ENCODE measurements at places on chromosomes 16 and 17.

GRCh38 chr16:1330260-1330914 is 3.1 kb upstream of the BAIAP3 start:
- DNase-seq: no peak

GRCh38 chr16:48507886-48508285 is 102.1 kb downstream of the N4BP1 start:
- no peak for DNase-seq

- no peak for DNase-seq
Measured at GRCh38 chr16:66030036-66030435, 336.5 kb upstream of the CDH5 start.

DNA sequence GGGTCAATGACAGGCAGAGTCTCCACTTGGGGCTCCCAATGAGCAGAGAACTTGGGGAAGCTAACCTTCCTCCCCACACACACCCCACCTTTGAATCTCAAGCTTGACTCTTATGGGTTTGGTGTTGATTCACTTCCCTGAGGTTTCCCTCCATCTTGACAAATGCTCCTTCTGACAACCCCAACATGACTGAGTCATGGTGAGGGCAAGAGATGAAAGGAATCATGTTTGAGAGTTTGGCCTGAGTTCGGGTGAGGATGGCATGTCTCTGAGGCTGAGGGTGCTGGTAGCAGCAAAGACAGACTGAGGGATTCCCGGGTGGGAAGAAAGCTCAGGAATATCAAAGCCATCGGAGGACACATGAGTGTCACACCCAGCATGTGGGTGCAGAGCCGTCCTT is 18.7 kb downstream of the KRT9 start:
- no peak for DNase-seq

DNA sequence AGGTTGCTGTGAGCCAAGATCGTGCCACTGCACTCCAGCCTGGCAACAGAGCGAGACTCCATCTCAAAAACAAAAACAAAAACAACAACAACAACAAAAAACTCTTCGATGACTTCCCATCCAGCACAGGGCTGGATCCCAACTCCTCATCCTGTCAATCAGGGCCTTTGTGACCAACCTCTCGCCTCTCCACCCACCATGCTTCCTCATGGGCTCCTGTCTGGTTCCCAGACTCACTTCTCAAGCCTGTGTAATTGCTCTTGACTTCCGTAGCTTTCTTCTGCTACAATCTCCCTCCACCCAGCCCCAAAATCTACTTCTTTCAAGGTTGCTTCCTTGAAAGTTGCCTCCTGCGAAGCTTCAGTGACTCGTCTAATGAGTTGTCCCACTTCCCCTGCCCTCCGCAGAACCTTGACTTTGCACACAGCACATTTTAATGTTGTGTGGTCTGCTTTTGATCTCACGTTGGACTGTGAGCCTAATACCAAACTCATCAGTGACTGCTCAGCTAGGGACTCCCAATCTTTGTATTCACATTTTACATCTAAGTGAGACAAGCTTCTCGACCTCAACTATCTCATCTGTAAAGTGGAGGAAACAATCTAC is 936 bp upstream of the RASL10B start:
- no peak for DNase-seq

DNA sequence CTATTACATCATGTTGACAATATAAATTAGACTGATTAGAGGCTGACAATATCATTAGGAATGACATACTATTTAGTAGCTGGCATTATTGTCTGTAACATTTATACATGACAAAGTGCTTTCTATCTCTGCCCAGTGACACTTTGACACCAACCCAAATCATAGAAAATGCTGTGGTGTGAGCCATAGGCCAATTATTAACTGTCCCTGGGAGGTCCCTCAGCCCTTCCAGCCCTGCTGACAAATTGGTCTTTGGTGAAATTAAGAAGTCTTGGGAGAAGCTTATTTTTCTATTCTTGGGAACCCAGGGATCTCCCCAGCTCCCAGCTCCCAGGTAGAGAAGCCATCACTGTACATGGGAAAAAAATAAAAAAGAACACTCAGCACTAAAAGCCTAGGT is 179.6 kb downstream of the AIPL1 start:
- no peak for DNase-seq

DNA sequence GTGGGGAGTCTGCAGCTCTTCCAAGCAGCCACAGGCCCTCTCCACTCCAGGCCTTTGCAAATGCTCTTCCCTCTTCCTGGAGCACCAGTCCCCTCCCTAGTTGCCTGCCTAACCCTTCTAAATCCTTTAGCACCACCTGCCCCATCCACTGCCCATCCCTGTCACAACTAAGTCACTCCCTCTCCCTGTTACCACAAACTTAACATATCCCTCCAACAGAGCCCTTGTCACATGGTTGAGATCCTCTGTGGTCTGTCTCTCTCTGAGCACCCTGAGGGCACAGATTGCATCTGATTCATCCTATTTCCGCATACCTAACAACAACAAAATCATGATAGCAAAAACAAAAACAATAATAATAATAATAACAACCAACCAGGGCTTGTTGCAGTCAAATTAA is 11.0 kb upstream of the BEAN1 start:
- no peak for DNase-seq

GRCh38 chr17:78223061-78223460 is 8.4 kb upstream of the TMEM235 start:
- DNase-seq: no peak

GRCh38 chr16:70437017-70437581 is 1.8 kb downstream of the ST3GAL2 start:
- no peak for DNase-seq

DNA sequence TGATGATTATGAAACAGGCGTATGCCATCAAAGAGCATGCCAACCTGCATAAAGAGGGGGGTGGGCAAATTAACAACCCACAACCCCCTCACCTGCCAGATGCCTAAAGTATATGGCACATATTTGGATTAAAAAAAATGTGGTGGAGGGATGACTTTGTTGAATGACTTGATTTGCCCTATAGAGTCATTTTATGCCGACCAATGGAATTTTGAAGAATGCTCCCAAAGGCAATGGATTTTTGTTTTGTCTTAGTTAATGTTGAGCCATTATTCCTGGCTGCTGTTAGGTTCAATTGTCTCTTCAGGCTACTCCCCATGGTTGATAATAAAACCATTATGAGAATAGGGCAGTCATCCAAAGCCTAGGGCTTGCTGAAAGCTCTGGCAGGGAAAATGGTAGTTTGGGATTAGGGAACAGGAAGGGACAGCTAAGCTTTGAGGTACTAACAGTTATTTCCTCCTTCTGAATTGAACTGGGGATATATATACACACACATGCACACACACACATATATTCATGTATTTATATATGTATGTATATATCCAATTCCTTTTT is 5.8 kb upstream of the CHCT1 start:
- no peak for DNase-seq

DNA sequence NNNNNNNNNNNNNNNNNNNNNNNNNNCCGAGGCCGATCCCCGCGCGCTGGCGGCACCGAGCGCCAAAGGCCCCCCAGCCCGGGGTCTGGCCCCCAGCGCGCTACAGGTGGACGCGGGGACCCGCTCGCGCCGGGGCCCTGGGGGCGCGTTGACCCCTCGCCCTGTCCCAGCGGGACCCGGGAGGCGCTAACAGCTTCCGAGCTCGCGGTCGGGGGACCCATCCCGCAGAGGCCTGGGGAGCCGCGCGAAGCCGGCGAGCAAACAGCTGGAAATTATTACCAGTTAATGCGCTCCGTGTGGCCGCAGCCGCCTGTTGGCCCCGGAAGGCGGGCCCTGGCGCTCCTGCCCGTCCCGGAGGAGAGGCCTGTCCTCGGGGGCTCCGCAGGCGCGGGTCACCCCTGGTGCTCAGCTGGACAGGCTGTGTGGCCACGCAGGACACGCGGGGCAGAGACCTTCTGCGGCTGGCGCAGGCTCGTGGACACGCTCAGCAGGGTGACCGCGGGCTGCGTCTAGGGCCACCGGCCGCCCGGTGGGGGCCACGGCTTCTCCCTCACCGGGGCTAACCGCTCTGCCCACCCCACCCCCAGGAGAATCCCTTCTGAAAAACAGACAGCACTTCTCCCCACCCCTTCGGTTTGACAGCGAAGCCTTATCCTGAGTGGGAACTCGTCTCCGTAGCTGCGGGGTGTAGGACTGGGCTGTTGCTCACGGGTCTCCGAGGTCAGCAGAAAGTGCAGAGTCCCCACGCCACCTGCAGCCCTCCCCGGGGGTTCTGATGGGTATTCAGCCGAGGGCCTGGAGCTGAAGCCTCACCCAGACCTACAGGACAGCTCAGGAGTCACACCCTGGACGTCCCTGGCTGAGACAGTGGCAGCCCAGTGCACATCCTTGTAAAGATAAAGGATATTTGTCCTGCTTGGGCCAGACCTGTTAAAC is 138.7 kb upstream of the RPH3AL start:
- DNase-seq: no peak

- no peak for DNase-seq
Measured at GRCh38 chr16:75273054-75273925, 21.9 kb upstream of the BCAR1 start.

DNA sequence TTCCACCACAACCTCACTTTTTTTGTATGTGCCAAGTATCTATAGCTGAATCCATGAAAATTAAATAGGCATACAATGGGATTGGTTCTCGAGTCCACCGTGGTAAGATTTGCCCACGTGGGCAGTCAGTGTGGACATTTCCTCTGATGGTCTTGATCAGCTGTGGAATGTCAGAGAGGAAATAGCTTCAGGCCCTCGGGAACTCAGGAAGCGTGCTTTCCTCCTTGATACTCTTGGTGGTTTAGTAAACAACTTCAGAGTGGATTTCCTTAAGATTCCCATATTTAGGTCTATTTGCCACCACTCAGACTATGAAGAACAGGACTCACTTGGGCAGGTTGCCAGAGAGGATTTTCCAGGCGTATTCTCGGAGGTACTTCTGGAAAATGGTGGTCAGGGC is 152.5 kb downstream of the VPS53 start:
- DNase-seq: no peak

DNA sequence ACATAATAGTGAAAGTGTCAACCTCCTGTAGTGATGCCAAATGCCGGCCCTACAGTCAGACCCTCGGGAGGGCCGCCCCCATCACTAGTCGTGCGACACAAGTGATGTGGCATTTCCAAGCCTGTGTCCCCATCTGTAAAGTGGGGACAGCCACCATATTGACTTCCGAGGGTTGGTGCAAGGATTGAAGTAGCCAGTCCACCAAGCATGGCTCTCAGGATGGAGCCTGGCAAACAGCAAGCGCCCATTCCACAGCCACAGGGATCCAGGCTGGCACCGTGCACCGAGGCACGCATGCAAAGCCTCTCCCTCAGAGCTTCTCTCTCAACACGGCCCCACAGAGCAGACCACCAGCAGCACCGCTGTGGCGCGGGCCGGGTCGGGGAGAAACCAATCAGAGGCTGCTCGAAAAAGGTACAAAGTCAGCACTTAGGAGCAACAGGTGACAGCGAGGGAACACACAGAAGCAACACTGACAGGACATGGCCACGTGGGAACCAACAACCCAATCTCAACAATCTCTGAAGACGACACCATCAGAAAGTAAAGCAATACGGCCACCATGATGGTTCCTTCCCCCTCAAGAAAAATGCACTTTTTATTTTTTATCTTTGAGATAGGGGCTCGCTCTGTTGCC is 20.6 kb downstream of the ZCCHC14 start:
- no peak for DNase-seq
